ENCODE measurements at places on chromosomes 1 and 21.

DNA sequence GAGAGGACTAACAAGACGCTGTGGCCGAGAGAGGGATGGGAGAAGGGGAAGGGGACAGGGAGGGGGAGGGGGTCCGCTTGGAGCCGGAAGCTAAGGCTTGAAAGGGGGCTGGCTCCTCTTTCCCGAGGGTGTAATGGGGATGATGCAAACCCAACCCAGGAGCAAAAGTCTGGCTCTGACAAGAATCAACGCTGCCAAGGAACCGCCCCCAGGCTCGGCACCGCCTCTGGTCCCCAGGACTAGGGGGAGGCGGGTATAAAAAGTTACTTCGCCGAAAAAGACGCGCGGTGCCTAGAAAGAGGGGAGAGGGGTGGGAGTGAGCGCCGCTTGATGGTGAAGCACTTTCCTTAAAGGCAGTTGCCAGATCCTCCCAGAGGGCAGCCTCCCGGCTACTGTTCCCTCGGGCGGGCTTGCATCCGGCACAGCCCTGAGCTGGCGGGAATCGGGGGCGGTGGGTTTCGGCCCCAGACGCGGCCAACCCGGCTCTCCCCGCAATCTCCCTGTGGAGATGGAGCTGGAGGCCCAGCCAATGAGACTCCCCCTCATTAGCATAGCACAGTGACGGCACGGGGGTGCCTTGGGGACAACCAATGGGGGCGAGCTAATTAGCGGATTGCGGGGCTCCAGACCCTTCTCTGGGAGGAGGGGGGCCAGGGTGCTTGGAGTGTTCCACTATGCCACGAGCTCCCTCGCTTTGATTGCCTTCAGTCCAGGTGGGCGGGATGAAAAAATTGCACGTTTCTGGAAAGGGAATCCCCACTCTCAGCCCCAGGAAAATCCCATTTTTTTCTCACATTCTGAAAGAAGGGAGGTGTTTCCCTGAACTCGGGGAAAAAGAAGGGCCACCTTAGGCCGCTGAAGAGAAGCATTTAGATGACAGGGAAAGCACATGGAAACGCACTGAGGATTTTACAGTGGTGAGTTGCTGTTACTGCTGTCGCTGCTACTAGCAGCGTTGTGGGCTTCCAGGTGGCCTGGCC, at the start of gene KCNT2:
KCNT2 (minus strand) TSS at position 51 of the 980 bp plus-strand sequence. CDS start 131 bp downstream, outside the sequence.
- DNase-seq: peak; percentile 52

- DNase-seq: no peak
Observed at GRCh38 chr1:198678901-198679329, 40.1 kb downstream of the PTPRC start.

DNA sequence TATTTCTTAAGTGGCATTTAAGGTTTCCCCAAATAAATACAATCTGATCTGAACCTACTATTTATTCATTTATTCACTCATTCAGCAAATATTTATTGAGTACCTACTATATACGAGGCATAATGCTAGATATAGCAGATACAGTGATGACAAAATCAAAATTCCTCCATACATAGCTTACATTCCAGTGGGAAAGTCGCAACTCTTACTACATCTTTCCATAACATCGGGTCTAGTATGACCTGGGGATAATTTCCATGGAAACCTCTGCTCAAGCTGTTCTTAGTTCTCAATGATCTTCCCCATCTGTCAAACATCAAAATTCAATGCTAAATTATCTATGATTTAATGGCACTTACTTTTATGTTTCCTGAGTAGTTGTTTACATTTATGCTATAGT, 70.8 kb upstream of the PRKACB start:
- DNase-seq: no peak

DNA sequence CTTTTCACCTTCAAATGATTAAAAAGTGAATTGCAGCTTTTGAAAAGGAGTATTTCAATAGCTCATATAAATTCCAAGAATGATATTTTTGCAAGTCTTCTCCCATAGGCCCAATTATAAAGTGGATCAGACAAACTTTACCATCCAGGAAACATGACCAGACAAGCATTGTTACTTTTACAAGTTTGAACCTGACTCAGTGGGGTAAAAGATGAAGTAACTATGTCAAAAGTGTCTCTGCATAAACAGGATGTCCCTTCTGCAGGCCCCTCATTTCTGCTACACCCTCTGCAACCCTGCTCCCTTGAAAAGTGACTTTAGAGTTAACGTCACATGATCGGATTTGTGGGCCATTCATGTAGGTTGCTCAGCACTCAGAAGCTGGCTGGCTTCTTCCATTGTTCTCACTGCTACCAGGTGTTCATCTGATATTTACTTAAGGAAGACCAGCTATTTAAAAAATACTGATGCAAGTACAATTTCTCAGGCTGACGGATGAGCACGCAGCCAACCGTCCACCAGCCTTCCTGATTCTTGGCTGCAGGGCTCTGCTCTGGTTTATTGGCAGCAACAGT, 32.3 kb downstream of the URB1 start:
- DNase-seq: no peak

GRCh38 chr1:39398278-39399021, 93.0 kb upstream of the BMP8A start:
- no peak for DNase-seq

GRCh38 chr1:219724440-219724839, 111.5 kb upstream of the ZC3H11B start:
- no peak for DNase-seq

- DNase-seq: no peak
Observed at GRCh38 chr1:186882372-186883134, 53.8 kb downstream of the PLA2G4A start.

DNA sequence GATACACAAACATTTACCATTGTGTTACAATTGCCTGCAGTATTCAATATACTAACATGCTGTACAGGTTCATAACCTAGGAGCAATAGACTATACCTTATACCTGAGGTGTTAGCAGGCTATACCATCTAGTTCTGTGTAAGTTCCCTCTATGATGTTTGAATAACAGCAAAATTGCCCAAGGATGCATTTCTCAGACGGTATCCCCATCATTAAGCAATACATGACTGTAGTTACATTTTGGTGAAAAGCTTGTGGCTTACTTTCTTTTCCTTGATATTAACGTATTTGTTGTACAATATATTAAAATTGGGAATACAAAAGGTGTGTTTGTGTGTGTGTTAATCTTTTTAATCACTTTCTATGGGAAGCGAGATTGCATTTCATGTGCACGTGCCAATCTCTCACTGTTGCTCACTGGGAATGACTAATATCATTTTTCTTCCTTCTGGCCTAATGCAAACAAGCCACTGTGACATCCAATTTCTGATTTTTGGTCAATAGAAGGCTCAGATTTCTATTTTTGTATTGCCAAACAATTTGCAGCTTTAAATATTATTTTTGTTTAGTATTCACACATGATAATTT, 36.7 kb upstream of the WLS start:
- DNase-seq: no peak

DNA sequence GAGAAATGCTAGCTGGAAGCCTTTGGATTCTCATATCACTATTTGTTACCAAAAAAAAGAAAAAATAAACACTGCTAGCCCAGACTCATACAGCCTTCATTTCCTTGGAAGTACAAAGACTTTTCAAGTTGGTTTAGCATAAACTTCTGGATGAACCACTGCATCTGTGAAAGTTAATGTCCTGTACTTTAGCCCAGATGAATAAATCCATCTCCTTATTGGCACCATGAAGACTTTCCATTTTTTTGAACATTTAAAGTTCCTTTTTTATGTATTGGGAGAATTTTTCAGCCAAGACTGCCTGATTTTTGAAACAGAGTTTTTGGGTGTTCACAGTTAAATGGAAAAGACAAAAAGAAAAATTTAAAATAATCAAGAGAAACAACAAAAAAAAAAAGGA, 184.0 kb upstream of the C1orf87 start:
- no peak for DNase-seq

- DNase-seq: no peak
Observed at GRCh38 chr1:4108758-4109627, 208.9 kb upstream of the C1orf174 start.

DNA sequence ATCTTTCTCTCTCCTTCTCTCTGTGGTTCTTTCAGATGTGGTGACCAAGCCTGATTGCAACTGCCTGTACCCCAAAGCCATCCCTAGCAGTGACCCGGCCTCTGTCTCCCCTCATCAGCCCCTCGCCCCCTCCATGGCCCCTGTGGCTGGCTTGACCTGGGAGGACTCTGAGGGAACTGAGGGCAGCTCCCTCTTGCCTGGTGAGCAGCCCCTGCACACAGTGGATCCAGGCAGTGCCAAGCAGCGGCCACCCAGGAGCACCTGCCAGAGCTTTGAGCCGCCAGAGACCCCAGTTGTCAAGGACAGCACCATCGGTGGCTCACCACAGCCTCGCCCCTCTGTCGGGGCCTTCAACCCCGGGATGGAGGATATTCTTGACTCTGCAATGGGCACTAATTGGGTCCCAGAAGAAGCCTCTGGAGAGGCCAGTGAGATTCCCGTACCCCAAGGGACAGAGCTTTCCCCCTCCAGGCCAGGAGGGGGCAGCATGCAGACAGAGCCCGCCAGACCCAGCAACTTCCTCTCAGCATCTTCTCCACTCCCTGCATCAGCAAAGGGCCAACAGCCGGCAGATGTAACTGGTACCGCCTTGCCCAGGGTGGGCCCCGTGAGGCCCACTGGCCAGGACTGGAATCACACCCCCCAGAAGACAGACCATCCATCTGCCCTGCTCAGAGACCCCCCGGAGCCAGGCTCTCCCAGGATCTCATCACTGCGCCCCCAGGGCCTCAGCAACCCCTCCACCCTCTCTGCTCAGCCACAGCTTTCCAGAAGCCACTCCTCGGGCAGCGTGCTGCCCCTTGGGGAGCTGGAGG, 12.7 kb downstream of the CSF1 start:
- no peak for DNase-seq

DNA sequence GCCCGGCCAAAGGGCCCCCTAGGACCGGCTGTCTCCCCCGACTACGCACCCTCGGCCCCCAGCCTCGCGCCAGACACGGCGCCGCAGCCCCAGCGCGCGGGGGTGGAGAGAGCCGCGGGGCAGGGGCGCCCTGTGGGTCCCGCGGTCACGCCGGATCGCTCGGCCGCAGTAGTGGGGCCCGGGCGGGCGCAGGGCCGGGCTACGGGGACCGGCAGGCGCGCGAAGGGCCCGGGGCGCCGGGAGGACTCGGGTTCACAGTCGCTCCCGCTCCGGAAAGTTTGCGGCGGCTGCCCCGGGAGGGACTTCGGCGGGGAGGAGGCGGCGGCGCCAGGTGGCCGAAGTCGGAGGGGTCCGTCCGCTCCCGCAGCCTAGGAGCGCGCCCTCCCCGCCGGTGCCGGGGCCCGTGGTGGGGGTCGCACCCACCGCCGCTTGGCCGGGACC, 7.1 kb upstream of the ZNF669 start:
- DNase-seq: no peak

GRCh38 chr1:7149080-7149838, 364.0 kb downstream of the CAMTA1 start:
- DNase-seq: no peak

- DNase-seq: no peak
Observed at GRCh38 chr1:234277161-234277868, 95.9 kb upstream of the COA6 start.

- no peak for DNase-seq
Observed at GRCh38 chr1:14452551-14452950, 145.9 kb upstream of the KAZN start.

DNA sequence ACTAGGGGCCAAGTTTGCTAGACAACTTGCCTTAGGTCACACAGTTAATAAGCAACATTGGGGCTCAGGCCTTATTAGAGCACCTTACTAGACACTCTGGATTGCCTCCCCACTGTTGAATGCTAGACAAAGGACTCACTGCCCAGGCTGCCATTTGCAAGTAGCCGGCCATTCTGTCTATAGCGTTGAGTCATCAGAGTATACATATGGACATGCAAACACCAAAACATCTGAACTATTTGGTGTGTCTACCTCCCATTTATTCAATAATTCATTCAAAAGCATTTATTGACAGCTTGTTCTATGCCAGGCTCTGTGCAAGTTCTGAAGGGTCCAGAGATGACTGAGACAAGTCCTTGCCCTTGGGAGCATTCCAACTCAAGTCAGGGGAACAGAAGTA, 181.4 kb upstream of the DPT start:
- no peak for DNase-seq

GRCh38 chr1:154117642-154118041, 37.2 kb downstream of the NUP210L start:
- DNase-seq: no peak

DNA sequence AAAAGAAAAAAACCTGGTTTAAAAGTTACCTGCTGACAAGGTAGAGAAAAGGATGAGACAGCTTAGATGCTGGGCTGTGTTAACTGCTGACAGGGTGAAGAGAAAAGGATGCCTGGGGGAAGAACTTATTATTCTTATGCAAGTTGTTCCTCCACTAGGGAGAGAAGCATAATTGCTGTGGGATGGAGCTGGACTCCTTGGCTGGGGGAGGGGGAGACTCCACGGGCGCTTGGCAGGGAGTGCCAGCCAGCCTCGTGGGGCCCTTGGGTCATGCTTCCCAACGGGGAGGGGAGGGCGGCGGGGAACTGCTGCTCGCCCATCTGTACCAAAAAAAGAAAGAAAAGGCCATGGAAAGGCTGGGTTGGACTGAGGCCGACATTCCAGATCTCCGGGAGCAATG, 47.2 kb downstream of the SYCP1 start:
- no peak for DNase-seq

DNA sequence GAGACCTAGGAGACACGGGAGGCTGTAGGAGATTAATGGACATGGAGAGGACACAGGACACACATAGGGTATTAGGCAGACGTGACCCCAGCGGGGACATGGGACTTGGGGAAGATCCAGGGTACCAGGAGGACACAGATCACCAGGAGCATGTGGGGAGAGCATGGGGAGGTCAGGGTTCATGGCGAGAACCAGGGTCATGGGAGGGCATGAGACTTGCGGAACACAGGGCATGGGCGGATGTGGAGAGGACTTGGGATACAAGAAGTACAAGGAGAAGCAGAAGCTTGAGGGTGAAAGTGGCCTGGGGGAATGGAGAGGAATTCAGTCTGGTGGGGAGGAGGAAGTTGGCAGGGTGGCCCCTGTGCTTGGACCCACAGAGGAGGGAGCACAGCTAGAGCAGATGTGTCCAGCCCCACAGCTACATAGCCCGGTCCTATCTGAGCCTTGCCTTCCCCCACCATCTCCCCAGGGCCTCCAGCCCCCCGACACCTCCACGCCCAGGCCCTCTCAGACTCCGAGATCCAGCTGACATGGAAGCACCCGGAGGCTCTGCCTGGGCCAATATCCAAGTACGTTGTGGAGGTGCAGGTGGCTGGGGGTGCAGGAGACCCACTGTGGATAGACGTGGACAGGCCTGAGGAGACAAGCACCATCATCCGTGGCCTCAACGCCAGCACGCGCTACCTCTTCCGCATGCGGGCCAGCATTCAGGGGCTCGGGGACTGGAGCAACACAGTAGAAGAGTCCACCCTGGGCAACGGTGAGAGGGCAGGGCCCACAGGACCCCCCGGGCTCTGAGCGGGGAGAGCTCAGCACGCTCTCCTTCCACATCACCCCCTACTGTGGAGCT, 12.1 kb downstream of the TIE1 start:
- DNase-seq: no peak

- DNase-seq: no peak
Observed at GRCh38 chr1:154174654-154175053, 17.2 kb downstream of the TPM3 start.

- no peak for DNase-seq
Observed at GRCh38 chr1:219109424-219110018, 64.2 kb upstream of the LYPLAL1 start.

GRCh38 chr1:97647776-97648175, 273.1 kb downstream of the DPYD start:
- no peak for DNase-seq

Measured in nucleus accumbens (tissue), 56 donors.